ENCODE measurements at places on chromosomes 4 and X.

- no peak for DNase-seq
Observed at GRCh38 chrX:7088968-7089615, 58.4 kb upstream of the STS start.

- no peak for DNase-seq
Observed at GRCh38 chrX:40035726-40036125, 62.0 kb downstream of the BCOR start.

- no peak for DNase-seq
Observed at GRCh38 chr4:72679666-72680065, 110.6 kb upstream of the ADAMTS3 start.

DNA sequence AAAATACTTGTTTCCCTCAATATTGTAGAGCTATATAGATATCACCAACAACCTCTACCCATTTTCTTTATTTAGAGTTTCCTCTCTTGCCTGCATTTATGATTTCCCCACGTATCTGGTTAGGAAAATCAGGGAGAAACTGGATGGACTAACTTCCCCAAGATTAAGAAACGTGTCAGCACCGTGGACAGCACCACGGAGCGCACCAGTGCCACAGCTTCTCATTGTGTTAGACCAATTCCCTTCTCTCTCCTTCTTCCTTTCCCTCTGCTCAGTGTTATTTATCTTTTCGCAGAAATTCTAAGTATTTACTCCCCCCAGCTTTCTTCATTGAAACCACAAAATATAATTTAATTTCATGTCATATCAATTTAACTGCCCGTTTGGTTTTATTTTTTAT is 568.6 kb upstream of the BOD1L1 start:
- DNase-seq = no peak

DNA sequence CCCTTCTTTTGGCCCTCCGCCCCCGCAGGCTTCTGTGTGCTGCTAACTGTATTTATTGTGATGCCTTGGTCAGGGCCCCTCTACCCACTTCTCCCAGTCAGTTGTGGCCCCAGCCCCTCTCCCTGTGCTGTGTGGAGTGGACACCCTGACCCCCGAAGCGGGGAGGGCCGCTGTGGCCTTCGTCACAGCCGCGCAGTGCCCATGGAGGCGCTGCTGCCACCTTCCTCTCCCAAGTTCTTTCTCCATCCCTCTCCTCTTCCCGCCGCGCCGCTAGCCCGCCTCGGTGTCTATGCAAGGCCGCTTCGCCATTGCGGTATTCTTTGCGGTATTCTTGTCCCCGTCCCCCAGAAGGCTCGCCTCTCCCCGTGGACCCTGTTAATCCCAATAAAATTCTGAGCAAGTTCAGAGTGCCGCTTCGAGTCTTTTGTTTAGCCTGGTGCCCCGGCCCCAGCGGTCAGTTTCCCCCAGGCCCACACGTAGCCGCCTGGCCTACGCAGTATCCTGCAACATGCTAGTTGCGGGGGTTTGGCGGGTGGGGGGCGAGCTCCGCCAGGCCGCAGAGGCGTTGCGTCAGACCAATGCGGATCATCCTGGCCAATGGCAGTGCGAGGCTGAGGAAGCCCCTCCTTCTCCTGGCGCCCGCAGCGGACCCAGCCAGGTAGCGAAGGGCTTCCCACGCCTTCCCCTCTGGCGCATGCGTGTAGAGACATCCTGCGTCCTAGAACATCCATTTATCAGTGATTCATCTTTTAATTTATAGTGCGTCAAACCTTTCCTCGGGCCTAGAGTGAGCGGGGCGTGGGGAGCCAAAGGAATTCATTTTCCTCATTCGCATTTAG is 5.6 kb upstream of the KANTR start:
- DNase-seq = peak; percentile 51

- DNase-seq = no peak
Observed at GRCh38 chr4:98627531-98628257, 30.7 kb downstream of the TSPAN5 start.

GRCh38 chr4:186002853-186003252 is 66.1 kb upstream of the TLR3 start:
- no peak for DNase-seq

- DNase-seq = no peak
Observed at GRCh38 chrX:149458586-149458985, 46.5 kb downstream of the IDS start.

DNA sequence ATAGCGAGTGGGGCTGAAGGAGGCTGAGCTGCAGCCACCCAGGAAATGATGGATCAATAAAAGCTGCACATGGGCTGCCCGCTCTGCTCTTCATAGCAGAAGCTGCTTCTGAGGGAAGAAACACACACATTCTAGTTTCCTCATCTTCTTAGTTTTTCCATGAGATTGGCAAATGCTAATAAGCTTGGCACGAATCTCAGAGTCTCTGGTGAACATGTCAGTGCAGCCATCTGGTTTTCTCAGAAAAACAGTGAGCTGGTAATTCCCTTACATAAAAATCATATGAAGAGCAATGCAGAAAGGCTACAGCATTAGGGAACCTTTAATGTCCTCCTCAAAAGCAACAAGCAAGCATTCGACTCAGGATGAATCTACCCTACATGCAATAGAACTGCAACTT is 69.9 kb downstream of the GATB start:
- DNase-seq = no peak

DNA sequence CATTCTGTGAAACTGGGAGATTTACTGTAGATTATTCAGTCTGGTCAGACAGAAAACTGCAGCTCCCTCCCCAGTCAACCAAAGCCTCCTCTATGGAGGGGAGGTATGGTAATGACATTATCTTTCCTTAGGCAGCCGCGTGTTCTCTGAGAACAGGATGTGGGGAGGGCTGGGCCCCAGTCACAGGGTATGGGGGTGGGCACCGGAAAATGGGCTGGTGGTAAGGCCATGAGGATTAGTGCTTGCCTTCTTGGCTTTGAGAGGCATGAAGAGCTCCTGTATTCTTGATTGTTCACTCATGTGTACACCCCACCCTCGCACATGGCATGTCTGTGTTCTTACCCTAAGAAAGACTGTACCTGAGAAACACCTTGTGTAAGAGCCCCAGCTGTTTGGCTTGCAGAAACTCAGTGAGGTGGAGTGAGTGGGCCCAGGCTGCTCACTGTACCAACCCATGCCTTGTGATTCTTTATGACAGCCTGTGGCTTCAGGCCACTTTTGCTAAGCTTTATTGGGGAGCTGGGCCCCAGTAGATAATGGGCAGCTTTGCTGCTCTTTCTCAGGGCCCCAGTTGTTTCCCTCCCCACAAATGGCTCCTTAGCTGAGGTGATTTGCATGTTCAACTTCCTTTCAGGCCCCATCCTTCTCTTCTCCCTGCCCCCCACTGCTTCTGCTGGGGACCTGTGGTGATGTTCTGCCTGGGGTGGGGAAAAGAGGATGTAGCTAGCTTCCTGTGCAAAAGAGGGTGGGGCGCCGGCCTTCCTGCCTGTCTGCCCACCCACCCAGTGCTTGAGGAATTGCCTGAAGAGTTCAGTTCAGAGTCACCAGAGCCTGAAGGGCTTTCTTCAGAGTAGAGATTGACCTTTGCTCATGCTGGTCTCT is 30.7 kb downstream of the MSN start:
- DNase-seq = peak; percentile 21

Data from activated gamma-delta T cell (primary cell).